ENCODE measurements at places on chromosomes 7 and 10.

DNA sequence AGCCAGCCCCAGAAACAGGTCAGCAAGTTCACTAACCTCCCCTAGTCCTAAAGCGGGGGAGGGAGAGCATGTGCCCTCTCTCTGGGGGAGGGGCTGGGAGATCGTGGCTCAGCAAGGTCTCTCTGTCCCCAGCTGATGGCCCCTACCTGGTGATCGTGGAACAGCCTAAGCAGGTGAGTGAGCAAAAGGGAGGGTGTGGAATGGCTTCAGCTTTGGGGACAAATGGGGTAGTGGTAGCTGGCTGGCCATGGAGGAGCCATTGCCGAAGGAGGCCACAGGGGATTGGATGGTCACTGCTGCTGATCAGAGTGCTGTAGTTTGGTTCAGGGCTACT is 779 bp downstream of the NFKB2 start:
- DNase-seq = no peak

- DNase-seq = no peak
Measured at GRCh38 chr10:29240986-29241660, 47.7 kb upstream of the LYZL1 start.

GRCh38 chr10:132475086-132475485 is 62.5 kb upstream of the INPP5A start:
- no peak for DNase-seq

- DNase-seq = no peak
Measured at GRCh38 chr7:32574626-32575025, 79.3 kb downstream of the AVL9 start.

DNA sequence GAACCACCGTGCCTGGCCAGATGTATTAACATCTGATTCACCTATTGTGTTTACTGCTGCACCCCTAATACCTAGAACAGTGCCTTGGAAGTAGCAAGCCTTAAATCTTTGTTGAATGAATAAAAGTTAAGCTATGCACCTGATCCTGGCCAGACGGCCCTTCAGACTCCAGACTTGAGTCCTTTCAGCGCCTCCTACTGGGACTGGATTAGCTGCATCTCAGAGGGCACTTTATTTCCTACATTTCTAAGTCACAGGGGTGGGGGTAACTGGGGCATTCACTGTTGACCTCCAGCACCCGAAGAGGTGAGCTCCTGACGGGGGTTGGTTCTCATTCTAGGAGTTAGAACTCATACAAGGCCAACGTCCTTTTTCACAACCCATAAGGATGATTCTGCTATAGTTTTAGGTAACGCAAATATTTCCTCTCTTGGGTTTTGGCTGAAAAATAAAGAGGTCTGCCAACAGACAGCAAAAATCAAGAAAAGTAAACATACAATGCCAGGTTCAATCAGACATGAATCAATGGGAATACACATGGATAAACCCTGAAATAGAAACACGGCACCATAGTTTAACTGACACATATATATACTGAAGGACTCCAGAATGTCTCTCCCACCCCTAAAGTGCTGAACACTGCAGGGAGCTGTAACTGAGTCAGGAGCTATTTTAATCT is 48.0 kb upstream of the DLG5 start:
- no peak for DNase-seq

- no peak for DNase-seq
Measured at GRCh38 chr7:77532247-77532646, 4.8 kb upstream of the PTPN12 start.

GRCh38 chr7:14748461-14748860 is 154.1 kb downstream of the DGKB start:
- no peak for DNase-seq

GRCh38 chr7:134741907-134742635 is 37.4 kb upstream of the CALD1 start:
- no peak for DNase-seq

Data from dorsolateral prefrontal cortex (tissue), 122 donors.